ENCODE measurements at places on chromosomes 13 and 19.

DNA sequence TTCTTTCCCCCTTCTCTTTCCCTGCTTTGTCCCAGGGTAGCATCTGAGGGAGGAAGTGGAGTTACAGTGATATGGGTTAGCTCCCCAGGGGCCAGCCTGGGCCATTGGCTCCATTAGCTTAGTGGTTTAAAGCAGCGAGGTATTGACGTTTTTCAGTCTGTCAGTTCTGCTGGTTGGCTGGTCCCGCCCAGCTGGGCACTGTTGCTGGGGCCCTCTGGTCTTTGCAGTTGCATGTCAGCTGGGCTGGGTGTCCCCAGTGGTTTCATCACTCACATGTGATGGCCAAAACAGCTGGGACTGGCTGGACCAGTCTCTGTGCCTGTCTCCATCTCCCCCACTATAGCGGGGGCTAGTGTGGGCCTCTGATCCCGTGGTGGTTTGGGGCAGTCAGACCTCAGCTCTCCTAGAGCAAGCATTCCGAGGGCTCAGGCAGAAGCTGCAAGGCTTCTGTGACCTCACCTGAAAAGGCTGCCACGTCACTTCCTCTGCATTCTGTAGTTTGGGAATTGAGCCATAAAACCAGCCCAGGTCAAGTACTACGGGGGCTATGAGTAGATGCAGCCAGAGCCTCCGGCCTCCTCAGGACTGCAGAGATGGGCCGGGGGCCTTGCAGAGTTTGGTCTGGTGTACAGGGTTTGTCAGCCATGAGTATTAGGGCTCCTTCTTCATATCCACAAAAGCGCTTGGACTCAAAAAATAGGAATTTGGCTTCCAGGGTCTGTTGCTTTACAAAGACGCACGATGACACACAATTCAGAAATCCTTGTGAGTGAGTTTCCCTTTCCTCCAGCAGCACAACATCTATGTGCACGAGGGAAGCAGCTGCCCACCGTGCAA, 30.0 kb downstream of the TSSK6 start:
- DNase-seq = no peak

- DNase-seq = no peak
These were observed 35.2 kb downstream of the SLC15A1 start for GRCh38 chr13:98717256-98717655.

GRCh38 chr13:98285852-98286594, 109.0 kb upstream of the RNF113B start:
- no peak for DNase-seq

- DNase-seq = no peak
These were observed 409.8 kb upstream of the KLHL1 start for GRCh38 chr13:70518081-70518480.

DNA sequence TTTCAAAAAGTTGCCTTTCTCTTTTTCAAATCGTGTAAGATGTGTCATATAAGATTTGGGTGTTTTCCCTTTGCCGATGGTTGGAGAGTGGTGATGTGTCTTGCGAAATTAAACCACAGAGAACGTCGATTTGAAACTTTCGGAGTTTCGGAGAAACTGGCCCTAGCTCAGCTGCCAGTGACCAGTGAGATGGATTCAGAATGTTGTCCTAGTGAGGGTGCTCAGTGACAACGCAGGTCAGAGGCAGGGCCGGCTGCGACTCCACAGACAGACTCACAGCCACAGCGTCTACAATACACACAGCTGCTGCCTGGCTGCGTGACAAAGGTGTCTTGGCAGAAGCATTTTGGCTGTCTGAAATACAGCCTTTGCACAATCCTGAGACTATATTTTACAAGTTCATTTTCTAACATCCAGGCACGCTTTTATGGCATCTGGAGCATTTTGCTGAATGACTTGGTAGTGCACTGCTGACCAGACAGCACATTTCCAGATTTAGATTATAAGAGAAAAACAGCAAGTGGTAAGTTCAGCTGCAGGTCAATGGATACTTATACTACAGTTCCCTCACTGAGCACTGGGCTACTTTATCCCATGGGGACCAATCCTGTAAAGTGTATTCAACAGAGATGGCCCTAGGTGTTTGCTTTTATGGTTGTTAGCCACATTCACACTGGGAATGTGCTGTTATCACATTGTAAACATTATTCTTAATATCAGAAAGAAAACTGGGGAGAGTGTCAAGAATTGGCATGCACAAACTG, 207.5 kb downstream of the KCNRG start:
- DNase-seq = peak; percentile 58

- DNase-seq = no peak
These were observed 129.1 kb downstream of the TNFRSF19 start for GRCh38 chr13:23699271-23699670.

GRCh38 chr19:31316201-31316951, 32.9 kb downstream of the TSHZ3 start:
- DNase-seq = no peak

DNA sequence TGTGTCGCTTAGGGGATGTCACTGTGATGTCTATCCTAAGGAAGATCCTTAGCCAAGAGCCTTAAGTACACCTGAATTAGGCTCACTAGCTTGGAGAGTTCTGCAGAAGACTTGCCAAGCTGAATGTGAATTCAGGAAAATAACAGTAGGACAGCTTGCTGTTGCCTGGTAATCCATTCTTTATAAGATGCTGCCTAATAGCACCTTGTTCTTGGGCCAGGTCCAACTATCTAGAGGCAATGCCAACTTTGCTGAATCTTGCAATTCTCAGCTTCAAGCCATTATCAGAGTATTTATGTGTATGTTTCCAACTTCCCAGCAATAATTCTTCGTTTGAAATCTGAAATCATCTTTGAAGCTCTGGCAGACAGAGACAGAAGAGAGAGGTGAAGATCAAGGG, 102.8 kb downstream of the PCDH17 start:
- DNase-seq = no peak

- DNase-seq = no peak
These were observed 52.7 kb downstream of the SIAH3 start for GRCh38 chr13:45798851-45799250.

- DNase-seq = no peak
These were observed 38.7 kb downstream of the SLC7A1 start for GRCh38 chr13:29556742-29557141.

All from NCI-H2227 treated with DMSO at 0.1 percent for 48 hours (cell line).